NCI-H82 (cell line): ENCODE measurements at places on chromosomes 12 and 14.

DNA sequence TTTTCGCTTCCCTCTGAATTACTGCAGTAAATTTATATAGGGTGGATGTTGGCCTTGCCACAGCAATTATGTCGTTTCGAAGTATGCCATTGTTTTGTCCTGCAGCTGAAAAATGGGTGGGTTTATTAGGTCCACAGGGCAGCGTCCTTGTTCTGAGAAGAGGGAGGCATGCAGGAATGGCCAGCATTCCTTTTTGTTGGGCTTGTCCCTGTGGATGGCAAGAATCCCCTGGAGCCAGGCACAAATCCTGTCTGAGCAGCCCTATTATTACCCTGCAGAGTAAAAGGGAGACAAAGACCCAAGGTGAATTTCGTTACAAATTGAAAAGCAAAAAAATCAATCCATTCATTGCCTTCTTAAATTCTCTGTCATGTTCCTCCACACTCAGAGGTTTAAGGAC lies 88.1 kb downstream of the CHST11 start:
- DNase-seq: no peak

- no peak for DNase-seq
Measured at GRCh38 chr14:72515779-72516770, 377.8 kb downstream of the DPF3 start.

DNA sequence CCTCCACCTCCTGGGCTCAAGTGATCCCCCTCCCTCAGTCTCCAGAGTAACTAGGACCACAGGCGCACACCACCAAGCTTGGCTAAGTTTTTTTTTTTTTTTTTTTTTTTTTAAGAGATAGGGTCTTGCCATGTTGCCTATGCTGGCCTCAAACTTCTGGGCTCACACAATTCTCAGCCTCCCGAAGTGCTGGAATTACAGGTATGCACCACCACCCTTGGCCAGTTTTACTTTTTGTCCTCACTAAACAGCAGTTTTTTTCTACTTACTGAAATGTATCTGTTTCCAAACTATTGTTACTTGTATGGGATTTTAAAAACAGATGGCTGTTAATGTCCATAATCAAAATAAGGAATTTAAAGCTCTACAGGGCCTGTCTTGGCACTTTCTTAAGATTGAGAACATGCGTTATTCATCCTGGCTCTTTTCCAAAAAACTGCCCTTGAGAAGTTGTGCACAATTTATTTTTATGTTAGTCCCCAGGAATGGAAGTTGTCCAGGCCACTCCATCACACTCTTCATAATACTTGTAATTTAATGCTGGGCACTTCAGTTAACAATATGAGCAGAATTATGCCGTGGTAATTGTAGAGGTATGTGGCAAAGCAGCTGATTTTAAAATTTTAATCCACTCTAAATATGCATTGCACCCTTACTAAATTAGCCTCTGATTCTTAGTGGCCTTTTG lies 51.9 kb upstream of the REP15 start:
- no peak for DNase-seq

GRCh38 chr14:93911975-93912615 lies 15.0 kb upstream of the FAM181A start:
- DNase-seq: no peak

DNA sequence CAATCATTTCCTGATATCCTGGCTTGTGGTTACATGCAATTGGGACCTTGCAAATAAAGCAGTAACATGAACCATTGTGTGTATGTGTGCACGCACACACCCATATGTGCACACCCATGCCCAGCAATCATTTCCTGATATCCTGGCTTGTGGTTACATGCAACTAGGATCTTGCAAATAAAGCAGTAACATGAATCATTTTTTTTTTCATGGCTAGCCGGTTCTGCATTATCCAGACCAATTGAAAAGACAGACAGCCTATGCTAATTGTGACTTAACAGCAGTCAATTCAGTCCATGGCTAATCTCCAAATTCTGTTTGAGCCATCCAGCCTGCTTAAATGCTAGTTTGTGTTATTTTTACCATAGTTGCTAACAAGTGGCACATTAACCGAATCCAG lies 134.3 kb downstream of the TTC7B start:
- no peak for DNase-seq

DNA sequence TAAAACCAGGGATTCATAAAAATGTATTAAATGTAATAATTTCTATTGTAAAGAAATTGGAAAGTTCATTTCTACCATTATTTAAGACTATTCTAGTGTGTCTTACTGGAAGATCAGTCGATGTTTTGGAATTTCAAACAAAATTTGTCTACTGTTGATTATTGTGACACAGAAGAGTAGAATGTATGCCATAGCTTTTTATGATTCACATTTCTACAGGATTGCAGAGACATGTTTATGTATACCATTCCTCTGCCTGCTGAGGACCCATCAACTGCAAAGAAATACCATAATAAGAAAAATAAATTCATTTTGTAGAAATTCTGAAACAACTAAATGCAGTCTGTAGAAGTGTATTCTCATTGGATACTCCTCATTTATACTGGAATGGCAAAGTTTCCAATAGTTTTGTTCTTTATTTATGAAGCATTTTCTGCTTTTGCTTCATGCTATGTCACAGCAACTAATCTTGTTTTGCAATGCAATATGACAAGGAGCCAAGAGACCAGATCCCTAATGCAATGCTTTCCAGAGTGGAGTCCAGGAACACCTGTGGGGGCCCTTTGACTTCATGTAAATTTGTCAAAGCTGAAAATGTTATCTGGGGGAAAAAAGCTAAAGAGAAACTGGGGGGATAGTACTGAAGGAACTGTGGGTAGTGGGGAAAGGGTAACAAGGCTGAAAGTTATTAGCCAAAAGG lies 172.9 kb upstream of the LRIG3 start:
- no peak for DNase-seq

GRCh38 chr12:20018406-20018805 lies 349.9 kb upstream of the PDE3A start:
- DNase-seq: no peak

DNA sequence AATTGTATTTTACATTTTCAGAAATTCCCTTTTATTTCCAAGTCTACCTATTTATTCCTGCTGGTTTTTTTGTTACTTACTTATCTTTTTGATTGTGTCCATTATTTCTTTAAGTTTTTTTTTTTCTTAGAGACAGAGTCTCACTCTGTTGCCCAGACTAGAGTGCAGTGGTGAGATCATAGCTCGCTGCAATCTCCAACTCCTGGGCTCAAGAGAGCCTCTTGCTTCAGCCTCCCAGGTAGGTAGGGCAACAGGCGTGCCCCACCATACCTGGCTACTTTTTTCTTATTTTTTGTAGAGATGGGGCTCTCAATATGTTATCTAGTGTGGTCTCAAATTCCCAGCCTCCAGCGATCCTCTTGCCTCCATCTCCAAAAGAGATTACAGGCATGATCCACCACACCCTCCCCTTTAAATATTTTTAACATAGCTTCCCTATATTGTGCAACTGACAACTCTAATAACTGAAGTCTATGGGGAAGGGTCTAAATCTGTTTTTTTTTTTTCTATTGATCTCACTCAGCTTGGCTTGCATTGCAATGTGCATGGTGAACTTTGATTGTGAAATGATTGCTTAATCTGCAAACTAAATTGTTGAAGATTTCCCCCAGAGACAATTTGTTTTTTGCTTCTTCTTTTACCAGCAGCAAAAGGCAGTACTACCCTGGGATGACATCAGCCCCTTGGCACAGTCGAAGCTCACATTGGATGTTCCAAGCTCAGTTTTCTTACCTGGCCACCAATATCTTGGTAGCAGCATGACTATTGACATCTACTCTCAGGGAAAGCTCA lies 25.7 kb upstream of the COCH start:
- DNase-seq: no peak

- peak; percentile 15 for DNase-seq
Measured at GRCh38 chr12:109934026-109934425, 34.0 kb downstream of the TCHP start.

DNA sequence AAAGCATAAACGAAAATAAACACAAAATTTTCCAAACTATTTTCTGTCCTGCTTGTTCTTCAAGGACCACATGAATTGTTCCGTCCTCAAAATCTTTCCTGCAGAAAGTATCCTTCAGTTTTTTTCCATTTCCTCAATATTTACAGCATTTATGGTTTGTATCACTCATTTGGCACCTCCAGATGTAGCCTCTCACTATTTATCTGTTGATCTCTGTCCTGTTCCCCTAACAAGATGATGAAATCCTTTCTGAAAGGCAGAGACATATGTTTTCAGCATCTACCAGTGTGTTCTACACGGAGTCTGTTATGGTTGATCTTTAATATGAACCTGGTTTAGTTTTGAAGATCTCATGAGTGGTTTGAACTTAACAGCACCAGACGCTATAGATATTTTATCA lies 490.2 kb downstream of the NELL2 start:
- peak; percentile 89 for DNase-seq

DNA sequence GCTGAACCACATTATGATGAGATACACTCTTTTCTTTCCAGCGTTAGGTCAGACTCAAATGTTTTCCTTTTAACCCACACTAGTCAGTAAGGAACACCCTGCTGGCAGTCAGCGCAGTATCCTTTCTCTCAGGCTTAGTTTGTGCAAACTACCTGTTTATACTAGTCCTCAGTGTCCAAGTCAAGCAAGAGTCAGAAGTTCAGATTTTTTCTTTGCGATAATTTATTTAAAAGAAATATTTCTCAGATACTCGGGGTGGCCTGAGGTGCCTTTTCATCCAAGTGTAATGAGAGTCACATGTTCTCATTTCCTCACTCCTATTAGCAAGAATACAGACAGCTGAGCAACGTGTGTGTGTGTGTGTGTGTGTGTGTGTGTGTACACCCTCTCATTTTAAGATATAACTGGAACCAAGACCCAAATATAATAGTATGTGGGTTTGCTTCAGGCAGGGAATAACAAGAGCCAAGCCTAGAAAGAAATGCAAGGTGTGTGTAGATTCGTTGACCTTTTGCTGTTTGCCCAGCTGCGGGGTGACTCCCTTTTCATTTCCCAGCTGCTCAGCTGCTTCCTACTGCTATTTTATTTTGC lies 182.7 kb downstream of the KICS2 start:
- DNase-seq: no peak

DNA sequence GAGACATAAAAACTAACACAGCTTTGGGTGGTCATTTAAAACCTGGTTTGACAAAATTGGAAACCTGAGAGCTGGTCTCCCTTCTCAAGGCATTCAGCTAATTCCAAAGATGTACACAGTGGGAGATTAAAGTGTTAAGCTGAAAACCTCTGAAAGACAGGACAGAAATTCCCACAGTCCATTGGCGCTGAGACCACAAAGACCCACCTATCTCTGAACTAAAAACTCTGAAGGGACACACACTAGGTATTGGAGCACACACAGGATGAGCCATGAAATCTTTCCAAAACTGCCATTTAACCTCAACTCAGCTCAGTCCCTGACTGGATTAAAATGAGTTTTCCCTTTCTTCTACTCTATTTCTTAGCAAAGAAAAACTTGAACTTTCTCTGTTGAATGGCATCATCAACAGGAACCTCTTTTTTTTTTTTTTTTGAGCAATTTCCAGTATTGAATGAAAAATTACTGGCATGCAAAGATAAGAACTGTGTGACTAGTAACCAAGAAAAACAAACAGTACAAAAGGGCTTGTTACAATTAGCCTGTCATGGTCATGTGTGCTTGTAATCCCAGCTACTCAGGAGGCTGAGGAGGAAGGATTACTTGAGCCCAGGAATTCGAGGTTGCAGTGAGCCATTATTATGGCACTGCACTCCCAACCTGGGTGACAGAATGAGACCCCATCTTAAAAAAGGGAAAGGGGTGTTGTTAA lies 82.4 kb downstream of the IPO8 start:
- peak; percentile 9 for DNase-seq

GRCh38 chr14:93903342-93904184 lies 23.6 kb upstream of the FAM181A start:
- DNase-seq: peak; percentile 65

GRCh38 chr12:46963977-46964971 lies 115.1 kb upstream of the PCED1B start:
- DNase-seq: peak; percentile 49

DNA sequence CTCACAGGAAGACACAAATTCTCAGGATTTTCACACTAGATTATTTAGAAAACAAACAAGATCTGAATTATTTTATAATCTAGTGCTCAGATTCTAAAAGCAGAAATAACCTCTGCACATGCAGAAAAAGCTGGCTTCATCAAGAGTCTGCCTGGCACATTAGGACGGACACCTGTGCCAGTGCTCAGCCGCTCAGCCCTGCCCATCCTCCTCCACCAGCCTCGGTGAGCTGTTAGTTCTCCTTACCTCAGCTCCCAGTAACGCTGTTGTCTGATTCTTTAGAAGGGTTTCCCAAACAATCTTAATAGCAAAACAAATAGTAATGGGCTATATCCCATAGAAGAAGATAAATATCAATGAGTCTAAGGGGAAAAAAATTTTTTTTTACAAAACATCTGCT lies 27.7 kb downstream of the DUSP16 start:
- no peak for DNase-seq

DNA sequence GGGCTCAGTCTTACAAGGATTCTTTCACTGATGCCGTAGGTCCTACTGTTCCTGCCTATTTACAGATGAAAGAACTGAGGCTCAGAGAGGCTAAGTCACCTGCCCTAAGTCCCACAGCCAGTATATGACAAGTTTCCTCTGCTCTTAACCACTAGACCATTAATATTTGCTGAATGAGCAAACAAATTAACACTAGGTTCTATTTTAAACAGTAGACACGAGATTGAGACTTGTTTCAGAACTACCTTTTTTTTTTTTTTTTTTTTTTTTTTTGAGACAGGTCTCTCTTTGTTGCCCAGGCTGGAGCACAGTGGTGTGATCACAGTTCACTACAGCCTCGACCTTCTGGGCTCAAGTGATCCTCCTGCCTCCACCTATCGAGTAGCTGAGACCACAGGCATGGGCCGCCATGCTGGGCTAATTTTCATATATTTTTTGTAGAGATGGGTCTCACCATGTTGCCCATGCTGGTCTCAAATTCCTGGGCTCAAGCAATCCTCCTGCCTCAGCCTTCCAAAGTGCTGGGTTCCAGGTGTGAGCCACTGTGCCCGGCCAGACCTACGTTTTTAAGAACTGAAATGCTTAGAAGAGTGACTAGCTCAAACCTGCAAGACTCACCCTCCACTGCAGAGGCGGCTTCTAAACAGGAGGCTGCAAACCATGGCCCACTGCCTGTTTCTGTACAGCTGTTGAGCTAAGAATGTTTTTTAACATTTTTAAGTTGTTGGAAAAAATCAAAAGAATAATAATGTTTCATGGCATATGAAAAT lies 12.9 kb downstream of the SYNE3 start:
- DNase-seq: no peak

DNA sequence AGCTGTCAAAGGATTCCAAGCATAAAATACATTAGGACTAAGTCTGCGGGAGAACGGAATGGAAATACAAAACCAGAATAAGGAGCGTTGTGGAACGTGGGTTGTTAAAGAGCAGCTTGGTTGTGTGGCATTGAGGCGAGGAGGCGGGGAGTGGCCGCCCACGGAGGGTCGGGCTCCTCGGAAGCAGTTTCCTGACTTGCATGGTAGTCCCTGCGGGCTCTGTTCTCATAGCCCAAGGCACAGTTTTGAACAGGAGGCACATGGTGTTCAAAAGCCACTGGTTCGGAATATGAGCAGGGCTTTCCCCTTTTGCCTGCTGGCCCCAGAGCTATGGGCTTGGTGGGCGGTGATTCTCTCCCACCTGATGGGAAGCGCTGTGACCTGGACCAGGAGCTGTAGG lies 12.2 kb downstream of the DDX51 start:
- no peak for DNase-seq
